Neuronal stem cell (in vitro differentiated cells): ENCODE measurements at places on chromosomes 12 and 14.
A peak's percentile ranks its signal among the peaks of the same experiment; 100 is the strongest.

GRCh38 chr12:3186546-3187215 is 109.5 kb downstream of the TSPAN9 start:
- DNase-seq, result no peak

GRCh38 chr12:109710747-109711595 is 2.7 kb upstream of the FAM222A start:
- no peak for DNase-seq

GRCh38 chr12:103573185-103573584 is 13.9 kb upstream of the STAB2 start:
- DNase-seq, result no peak

DNA sequence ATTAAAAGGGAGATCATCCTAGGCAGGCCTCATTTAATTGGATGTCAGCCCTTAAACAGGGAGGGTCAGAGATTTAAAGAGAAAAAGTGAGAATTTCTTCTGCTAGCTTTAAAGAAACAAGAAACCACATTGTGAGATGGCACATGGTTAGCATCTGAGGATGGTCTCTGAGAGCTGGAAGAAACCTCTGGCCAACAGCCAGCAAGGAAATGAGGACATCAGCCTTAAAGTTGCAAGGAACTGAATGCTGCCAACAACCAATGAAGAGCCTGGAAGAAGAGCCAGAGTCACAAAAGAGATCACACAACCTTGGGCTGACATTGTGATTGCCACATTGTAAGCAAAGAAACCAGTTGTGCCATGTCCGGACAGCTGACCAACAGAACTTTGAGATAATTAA is 17.5 kb upstream of the FAR2 start:
- DNase-seq, result no peak

GRCh38 chr14:89912667-89913211 is 41.8 kb downstream of the EFCAB11 start:
- peak; percentile 23 for DNase-seq

- DNase-seq, result no peak
These were observed 14.7 kb downstream of the RTL1 start for GRCh38 chr14:100888789-100889315.

DNA sequence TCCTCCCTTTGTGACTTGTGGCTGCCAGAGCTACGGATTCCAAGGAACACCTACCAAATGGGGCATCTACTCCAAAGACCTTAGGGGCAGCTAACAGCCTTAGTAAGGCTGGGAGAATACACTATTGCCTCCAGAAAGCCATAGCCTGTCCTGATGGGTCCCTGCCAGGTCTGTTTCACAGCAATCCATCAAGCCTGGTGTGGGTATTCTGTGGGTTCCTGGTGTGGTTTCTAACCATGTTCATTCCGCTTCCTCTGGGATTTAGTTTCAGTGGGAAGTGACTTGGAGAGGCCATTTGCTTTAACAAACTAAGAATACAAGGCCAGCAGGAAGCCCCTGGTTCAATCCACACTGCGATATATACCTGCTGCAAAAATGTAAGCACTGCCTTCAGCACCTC is 220.5 kb downstream of the FOXN3 start:
- DNase-seq, result no peak

DNA sequence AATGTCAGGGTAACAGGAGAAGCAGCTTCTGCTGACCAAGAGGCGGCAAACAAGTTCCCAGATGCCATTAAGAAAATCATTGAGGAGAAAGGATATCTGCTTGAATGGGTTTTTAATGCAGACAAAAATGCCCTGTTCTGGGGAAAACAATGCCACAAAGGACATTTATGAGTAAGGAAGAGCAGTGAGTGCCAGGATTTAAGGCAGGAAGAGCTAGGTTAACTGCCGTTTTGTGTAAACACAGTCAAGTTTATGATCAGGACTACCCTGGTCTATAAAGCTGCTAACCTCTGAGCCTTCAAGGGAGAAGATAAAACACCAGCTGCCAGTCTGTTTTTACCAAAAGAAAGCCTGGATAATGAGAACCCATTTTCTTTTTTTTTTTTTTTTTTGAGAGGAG is 8.5 kb downstream of the MAPKAPK5 start:
- DNase-seq, result no peak

- DNase-seq, result no peak
These were observed 225.6 kb downstream of the DUSP6 start for GRCh38 chr12:89126712-89127111.
